ENCODE measurements at places on chromosomes 11 and 22.

GRCh38 chr11:2466869-2467694, 22.3 kb downstream of the KCNQ1 start:
- DNase-seq: no peak

- no peak for DNase-seq
Measured at GRCh38 chr11:68145120-68145866, 24.1 kb upstream of the CHKA start.

GRCh38 chr11:8311366-8311765, 47.7 kb upstream of the LMO1 start:
- DNase-seq: no peak

DNA sequence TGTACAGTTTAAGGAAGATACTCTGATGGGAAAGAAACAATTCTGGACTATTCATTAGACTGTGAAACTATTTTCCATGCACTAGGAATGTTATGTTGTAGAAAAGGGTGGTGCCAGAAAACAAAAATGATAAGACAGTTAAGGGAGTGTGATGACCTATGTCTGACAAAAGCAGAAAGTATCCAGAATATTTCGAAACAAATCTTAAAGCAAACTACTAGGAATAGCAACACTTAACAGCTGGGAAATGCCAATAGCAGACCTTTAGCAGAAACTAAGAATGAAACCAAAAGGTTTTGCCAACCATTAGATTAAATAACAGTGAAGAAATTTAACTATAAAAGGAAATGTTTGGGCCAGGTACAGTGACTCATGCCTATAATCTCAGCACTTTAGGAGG, 3.3 kb upstream of the ARHGAP20 start:
- DNase-seq: no peak

DNA sequence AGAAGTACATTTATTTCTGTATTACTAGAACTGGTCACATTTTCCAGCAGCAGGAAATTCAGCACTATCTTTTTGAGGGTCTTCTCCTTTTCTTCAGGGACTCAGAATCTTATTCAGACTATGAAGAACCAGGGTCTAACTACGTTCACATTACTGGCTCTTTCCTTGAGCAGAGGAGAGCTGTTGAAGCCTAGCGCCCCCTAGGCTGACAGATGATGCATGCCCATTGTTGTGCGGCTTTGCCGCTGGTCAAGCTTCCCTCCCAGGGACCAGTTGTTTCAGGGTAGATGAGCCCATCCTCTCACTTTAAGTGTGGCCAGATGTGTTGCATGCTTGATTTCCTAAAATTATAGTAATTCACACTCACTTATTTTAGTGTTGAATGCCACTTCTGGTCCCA, 168.2 kb upstream of the PDGFD start:
- no peak for DNase-seq

- no peak for DNase-seq
Measured at GRCh38 chr11:97007283-97007682, 617.5 kb downstream of the JRKL start.

DNA sequence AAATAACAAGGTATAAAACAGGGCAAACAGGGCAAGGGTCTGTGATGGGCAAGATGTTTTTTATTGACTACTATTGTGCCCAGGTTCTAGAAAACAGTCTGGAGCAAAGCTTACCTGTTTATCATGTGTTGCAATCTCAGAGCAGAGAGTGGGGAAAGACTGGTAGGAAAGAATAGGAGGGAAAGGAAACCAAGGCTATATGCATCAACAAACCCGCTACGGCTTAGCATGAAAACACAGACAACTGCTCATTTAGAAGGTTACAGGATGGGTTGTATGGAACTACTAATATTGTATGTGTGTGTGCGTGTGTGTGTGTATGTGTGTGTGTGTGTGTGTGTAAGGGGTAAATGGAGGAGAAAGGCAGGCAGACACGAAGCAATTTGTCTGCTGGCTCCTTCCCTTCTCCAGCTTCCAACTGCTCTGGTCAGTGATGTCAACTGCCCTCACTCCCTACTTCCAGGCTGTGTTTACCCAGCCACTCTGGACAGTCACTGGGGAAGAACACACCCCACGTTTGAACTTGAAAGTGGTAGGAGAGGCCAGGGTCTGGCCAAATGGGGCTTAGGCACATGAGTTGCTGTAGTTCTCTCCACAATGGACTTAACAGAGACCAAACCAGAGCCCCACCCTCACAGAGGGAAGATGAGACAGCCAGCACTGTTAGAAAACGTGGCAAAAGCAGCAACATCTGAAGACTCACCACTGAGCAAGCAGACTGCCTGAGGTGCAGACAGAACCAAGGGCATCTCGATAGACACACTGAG, 47.0 kb downstream of the GAB2 start:
- no peak for DNase-seq

GRCh38 chr11:130260742-130261141, 54.0 kb downstream of the ZBTB44 start:
- no peak for DNase-seq

- no peak for DNase-seq
Measured at GRCh38 chr11:132058211-132058772, 687.9 kb downstream of the NTM start.

DNA sequence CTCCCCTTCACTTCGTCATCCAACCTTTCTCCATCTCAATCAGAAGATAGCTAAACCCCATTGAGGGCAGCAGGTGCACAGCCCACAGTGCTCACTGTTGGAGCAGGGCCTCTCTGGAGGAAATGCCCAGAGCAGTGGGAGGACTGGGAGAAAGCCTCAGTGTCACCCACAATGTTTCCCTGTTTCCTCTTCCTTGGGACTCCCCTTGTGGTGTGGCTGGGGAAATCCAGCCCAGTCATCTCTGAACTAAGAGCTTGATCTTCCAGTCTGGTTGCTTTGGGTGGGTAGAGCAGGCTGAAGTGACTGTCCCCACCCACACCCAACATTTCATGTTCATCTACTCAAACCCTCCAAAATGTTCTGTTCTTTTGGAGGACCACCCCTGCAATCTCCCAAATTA, 29.8 kb upstream of the EED start:
- no peak for DNase-seq

DNA sequence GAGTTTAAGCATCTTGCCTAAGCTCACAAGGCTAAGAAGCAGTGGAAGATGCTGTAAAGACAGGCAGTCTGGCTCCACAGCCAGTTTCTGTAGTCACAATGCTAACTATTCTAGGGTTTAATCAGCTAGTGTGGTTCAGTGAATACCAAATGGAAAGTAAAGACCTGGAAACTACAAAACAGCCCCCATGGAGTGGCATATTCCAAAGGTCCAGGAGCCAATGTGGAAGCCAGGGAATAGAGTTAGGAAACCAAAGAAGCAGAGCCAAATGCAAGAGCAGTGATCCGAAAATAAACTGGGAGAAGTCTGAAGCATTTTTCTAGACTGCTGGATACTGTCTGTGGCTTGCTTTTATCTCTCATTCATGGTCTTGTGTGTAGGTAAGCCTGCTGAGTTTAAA, 731.2 kb upstream of the ANO5 start:
- DNase-seq: no peak

- no peak for DNase-seq
Measured at GRCh38 chr22:27489178-27489675, 312.3 kb downstream of the MN1 start.

GRCh38 chr11:35387111-35387982, 32.0 kb downstream of the SLC1A2 start:
- DNase-seq: no peak

DNA sequence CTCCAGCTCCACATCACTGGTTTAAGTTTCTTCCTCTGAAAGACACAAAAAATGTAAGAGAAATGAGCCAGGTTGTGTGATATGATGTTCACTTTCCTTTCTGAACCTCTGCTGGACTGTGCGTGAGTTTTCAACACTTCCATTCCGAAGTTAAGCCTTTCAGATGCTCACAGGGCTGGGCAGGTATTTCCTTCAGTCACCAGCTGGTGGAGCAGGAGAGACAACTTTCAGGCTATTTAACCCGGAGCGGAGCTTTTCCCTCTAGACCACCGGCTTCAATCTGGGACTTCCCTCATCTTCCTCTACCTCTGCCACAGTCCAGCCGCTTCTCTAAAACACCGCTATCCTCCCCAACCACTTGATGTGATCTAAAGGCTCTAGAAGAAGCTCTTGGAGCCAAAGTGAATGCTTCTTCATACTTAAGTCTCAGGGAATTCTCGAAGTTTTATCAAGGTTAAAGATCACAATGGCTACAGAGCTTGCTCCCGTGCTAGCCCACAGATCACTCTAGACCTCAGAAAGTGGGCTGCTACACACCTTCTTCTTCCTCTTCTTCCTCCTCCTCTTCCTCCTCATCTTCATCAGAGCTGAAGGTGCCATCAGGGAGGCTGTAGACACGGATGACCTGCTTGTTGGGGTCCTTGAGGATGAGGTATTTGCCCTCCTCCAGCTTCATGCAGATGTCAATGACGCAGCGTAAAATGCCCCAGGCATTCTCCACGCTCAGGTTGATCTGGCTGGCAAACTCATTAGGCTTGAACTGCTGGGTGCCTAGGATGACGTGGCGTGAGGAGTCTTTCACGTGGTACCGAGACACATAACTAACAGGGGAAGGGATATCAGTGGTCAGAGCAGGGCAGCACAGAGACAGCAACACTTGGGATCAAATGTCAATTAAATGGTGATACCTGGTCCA, 4.4 kb upstream of the FOXRED2 start:
- DNase-seq: peak; percentile 50

DNA sequence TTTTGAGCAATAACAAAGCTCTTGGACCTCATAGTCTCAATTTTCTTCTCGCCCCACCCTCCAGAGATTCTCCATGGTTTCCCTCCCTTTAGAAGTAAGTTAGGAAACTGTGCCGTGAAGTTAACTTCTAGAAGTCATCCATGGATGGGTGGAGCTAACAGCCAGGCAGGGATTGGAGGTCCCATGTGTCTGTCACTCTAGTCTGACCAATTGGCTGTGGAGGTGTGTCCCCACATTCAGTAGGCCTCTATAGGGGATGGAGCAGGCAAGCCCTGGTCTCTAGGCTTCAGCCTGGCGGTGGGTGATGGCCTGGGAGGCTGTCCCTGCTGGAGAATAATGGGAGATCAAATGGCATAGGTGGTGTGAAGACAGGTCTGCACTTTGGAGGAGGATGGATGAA, 50.7 kb downstream of the TP53I11 start:
- DNase-seq: no peak

- no peak for DNase-seq
Measured at GRCh38 chr11:111378861-111379601, at the start of gene POU2AF1. Gene POU2AF1 (minus strand): TSS chr11:111379275. CDS start chr11:111379177, 98 bp downstream.

DNA sequence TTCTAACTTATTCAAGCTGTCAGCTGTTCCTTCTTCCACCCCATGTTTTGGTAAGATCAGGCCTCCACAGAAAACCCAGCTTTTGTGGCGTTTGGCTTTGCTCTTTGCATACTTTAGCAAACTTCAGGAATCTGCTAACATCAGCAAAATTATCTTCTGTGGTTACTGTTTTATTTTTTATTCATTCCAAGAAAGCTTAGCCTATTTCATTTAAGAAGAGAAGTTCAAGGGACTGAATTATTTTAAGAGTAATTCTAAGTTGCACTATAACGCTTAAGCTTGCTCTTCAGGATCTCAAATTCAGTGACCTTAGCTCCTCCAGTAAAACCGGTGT, 1.1 kb downstream of the JHY start:
- DNase-seq: no peak

DNA sequence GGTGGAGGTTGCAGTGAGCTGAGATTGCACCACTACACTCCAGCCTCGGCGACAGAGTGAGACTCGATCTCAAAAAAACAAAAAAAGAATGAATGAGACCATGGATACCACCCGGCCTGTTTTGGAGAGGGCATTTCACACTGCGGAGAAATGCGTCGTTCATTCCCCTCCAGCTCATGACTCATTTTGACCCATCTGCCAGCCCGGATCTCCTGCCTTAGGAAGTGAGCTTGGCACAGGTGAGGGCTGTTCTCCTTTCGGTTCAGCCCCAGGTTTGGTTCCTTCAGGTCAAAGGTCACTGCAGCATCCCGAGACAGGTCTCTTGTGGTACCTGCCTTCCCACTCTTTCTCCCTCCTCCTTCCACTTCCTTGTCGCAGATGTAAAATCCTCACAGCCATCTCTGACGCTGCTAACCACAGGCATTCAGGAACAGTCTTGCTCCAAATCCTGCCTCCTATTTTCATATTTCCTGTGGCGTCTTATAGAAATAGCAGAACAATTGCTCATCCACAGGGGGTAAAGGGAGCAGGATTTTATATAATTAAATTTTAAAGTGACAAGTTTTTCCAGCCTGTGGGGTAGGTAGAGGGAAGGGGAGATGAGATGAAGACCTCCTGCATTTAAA, 517.9 kb downstream of the NTM start:
- DNase-seq: no peak

GRCh38 chr11:112400476-112401014, 139.9 kb upstream of the PLET1 start:
- no peak for DNase-seq

DNA sequence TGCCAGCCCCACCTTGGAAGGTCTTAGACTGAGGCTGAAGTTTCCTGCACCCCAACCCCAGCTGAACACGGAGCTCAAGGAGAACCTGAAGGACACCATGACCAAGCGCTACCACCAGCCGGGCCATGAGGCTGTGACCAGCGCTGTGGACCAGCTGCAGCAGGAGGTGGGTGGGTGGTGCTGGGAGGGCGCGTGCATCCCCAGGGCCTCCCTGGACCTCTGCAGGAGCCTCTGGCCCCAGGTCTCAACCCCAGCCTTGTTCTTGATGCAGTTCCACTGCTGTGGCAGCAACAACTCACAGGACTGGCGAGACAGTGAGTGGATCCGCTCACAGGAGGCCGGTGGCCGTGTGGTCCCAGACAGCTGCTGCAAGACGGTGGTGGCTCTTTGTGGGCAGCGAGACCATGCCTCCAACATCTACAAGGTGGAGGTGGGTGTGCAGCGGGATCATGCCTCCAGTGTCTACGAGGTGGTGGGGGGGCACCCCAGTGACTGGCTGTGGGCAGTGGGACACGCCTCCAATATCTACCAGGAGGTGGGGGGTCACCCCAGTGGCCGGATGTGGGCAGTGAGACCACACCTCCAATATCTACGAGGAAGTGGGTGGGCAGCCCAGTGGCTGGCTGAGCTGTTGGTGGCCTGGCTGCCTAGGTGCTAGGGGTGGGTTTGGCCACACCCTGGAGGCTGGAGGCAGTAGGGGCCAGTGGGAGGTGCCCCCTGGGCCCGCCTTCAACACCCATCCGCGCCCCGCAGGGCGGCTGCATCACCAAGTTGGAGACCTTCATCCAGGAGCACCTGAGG, 4.6 kb downstream of the CD151 start:
- DNase-seq: no peak

- no peak for DNase-seq
Measured at GRCh38 chr11:2297623-2298030, 4.1 kb downstream of the C11orf21 start.

DNA sequence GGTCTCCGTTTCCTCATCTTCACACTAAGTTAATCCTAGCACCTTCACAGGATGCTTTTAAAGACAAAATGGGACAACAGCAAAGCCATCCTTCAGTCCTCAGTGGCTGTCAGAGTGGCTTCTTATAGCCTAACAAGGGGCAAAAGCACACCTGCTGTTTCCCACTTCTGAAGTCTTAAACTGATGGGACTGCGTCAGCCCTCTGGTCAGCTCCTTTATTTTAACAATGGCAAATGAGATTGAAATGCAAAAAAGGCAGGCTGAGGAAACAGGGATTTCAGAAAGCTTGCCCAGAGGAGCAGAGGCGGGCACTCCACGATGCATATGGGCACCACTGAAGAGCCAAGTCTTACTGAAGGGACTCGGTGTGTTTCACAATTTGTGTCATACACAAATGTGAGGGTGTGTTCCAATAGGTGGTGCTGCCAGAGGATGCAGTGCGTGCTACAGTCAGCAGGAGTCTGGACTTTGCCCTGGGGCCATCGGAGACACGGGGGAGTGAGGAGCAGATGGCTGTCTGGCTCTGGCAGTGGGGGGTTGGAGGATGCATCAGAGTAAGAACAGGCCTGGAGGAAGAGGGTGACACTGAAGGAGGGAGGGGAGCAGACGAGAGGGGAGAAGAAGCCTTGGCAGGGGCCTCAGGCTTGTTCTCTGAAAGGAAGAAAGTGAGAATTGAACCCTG, 47.3 kb downstream of the TENM4 start:
- no peak for DNase-seq

All from 8988T (cell line).